Transverse colon (tissue), 4 donors: ENCODE measurements at places on chromosomes 2 and 18.

DNA sequence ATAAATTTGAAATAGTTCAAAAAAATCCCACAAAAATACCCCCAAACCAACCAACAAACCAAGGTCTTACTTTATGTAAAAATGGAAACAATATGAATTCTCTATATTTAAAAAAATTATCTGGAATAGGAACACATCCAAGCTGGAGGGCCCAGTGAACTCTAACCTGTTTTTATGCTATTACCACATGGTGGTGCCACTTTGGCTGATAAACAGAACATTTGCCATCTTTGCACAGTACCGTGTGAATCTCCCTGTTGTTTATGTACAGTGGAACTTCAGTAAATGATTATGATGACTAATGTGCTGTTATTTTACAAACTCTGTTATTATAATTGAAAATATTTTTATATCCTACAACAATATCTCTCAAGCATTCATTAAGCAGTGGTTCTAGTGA lies 145.3 kb upstream of the SMAD7 start:
- DNase-seq, result no peak

- DNase-seq, result no peak
Observed at GRCh38 chr2:144256996-144257707, 262.8 kb downstream of the ZEB2 start.

DNA sequence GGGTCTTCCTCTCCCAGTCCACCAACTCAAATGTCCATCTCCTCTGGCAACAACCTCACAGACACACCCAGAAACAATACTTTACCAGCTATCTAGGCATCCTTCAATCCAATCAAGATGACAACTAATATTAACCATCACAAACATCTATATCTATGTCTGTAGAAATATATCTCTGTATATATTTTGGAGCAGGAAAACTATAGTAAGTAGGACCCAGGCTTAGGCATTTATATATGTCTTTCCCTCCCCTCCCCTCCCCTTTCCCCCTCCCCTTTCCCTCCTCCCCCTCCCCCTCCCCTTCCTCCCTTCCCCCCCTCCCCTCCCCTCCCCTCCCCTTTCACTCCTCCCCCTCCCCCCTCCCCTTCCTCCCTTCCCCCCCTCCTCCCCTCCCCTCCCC lies 210.5 kb downstream of the RNF144A start:
- DNase-seq, result no peak

- no peak for DNase-seq
Observed at GRCh38 chr2:9355716-9356115, 67.6 kb downstream of the ITGB1BP1 start.

- no peak for DNase-seq
Observed at GRCh38 chr2:191012845-191013681, 908 bp downstream of the STAT1 start.

DNA sequence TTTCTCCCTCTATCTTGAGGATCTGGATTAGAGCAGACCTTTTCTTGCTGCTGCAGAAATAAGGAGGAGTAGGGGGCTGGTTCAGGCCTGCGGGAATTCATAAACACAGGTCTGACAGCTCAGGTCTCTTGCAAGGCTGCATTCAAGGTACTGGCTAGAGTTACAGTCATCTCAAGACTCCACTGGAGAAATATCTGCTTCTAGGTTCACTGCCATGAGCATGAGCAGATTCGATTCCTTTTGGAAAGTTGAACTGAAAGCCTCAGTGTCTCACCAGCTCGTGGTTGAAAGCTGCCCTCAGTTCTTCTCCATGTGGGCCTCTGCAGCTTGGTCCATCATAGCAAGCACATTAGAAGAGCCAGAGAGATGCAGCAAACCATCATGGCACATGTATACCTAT lies 124.4 kb upstream of the SETBP1 start:
- no peak for DNase-seq

- DNase-seq, result no peak
Observed at GRCh38 chr2:29117636-29118303, 2.6 kb downstream of the CLIP4 start.

- DNase-seq, result no peak
Observed at GRCh38 chr2:231207734-231208133, 9.3 kb downstream of the ARMC9 start.

DNA sequence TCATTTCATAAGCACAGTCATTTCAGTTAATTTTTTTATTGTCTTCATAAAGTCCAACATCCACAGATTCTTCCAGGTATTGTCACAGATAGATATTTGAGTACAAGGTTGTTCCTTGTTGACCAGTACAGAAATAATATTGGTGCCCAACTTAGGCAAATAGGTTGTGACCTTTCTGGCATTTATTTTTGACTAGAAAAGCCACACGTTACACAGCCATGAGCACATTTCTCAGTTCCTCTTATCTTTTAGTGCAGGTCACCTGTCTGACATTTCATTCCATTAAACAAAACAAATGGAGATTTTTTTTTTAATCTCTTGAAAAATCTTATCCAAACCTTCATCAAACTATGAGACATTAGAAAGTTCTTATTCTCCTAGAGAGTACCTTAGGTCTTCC lies 428.8 kb downstream of the ZNF521 start:
- DNase-seq, result no peak

GRCh38 chr18:13435586-13436333 lies 217.2 kb downstream of the LDLRAD4 start:
- no peak for DNase-seq

- no peak for DNase-seq
Observed at GRCh38 chr2:29596584-29596983, 324.8 kb downstream of the ALK start.

- no peak for DNase-seq
Observed at GRCh38 chr2:237896956-237897355, 37.5 kb downstream of the RAMP1 start.

- DNase-seq, result no peak
Observed at GRCh38 chr18:23737578-23737977, 48.3 kb downstream of the LAMA3 start.

DNA sequence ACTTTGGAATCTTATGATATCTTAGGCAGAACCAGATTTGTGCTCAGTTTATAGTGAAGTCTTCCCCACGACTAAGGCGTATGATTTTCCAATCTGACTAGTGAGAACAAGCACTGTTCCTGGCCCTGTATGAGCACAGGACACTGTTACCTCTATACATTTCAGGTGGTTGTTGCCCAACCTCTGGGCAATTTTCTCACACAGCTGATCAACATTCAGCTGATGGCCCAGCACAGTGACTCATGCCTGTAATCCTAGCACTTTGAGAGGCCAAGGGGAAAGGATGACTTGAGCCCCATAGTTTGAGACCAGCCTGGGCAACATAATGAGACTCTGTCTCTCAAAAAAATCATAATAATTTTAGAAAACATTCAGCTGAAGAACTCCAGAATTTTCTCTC lies 119.5 kb downstream of the ASXL3 start:
- DNase-seq, result no peak

- DNase-seq, result peak; percentile 73
Observed at GRCh38 chr2:218444692-218445357, 25.9 kb downstream of the VIL1 start.

DNA sequence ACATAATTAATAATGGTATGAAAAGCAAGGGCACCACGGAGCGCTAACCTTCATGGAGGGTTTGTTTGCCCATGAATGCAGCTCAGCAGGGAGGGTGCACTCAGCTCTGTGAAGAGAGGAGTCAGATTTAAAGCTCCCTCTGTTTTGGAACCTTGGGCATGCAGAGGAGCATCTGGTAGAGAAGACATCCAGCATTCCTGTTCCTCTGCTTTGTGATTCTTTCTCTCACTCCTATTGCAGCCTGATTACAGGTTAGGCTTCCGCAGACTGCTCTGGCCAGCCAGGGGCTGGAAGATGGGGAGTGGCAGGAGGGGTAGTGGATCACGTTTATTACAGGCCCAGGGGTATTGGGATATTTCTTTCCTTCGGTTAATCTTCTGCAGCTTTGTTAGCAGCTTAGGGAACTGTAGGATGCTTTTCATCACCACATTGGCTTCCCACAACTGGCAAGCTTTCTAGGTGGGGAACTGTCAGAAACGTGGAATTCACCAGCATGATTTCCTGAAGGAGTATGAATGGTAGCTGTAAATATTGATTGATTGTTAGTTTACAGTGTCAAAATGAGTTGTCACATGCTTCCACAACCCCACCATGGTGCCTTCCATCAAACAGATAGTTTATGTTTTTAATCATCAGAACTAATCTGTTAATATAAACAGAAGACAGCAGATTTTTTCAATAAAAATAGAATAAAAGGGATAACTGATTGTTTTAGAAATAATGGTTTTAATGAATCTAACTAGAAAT lies 201.1 kb downstream of the VAPA start:
- DNase-seq, result no peak

GRCh38 chr2:239361311-239361642 lies 39.5 kb downstream of the HDAC4 start:
- DNase-seq, result no peak

- DNase-seq, result no peak
Observed at GRCh38 chr2:198913394-198914152, 544.2 kb downstream of the SATB2 start.

GRCh38 chr2:41605311-41605710 lies 442.5 kb upstream of the PKDCC start:
- DNase-seq, result no peak

- DNase-seq, result peak; percentile 3
Observed at GRCh38 chr2:233833345-233833744, 21.0 kb downstream of the HJURP start.

DNA sequence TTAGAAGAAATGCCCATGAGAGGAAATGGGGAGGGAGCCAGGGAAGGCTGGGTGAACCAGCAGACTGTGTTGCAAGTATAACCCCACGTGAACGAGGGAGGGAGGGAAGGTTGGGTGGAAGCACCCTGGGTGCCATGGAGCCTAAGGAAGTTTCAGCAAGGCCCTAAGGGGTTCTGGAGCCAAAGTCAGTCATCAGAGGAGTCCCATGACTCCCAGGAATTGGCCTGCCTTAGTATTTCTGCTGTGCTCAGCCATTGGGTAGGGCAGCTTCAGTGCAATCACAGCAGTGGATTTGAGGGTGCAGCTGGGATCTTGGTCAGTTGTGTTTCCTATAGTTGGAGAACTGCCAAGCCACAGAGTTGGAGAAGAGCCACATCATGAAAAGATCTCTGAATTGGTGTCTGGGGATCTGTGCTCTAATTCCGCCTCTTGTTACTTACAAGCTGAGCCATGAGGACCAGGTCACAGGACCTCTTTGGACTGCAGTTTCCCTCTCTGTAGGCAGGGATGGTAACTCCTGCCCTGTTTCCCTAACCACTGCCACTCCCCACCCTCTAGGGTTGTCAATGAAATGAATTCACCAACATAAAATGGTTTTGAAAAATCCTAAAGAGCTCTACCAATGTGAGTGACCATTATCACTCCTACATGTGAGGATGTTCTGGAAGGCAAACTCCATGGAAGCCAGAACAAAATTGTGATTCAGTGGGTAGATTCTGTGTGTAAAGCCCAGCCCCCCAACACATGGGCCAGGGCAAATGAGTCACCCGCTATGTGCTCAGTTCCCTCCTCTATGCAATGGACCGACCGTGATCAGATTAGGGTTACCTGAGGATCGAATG lies 108.9 kb downstream of the CLIP4 start:
- DNase-seq, result peak; percentile 26

- no peak for DNase-seq
Observed at GRCh38 chr2:46701152-46701551, 214.5 kb downstream of the MCFD2 start.

GRCh38 chr18:26493021-26493420 lies 55.3 kb downstream of the KCTD1 start:
- DNase-seq, result no peak
